Colonic mucosa (tissue), 4 donors: ENCODE measurements at places on chromosomes 5 and 9.
A peak's percentile ranks its signal among the peaks of the same experiment; 100 is the strongest.

- DNase-seq: peak; percentile 87
Observed at GRCh38 chr5:147310059-147310704, 75.4 kb downstream of the STK32A start.

DNA sequence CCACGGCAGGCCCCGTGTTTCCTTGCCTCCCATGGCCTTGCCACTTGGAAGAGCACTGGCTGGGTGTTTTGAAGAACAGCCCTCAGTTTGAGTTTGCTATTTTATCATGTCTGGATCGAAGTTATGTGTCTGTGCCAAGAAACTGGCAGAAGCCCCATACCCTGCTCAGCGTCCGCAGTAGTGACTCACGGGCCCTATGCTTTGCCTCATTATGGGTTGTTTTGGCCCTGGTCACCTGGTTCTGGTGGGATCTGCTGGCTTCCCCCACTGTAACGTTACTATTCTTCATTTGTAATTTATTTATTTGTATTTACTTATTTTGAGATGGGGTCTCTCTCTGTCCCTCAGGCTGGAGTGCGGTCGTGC is 42.3 kb upstream of the NKD2 start:
- no peak for DNase-seq

GRCh38 chr9:137987244-137988030 is 109.9 kb downstream of the CACNA1B start:
- no peak for DNase-seq

- DNase-seq: no peak
Observed at GRCh38 chr9:89576404-89576839, 28.4 kb upstream of the GADD45G start.

DNA sequence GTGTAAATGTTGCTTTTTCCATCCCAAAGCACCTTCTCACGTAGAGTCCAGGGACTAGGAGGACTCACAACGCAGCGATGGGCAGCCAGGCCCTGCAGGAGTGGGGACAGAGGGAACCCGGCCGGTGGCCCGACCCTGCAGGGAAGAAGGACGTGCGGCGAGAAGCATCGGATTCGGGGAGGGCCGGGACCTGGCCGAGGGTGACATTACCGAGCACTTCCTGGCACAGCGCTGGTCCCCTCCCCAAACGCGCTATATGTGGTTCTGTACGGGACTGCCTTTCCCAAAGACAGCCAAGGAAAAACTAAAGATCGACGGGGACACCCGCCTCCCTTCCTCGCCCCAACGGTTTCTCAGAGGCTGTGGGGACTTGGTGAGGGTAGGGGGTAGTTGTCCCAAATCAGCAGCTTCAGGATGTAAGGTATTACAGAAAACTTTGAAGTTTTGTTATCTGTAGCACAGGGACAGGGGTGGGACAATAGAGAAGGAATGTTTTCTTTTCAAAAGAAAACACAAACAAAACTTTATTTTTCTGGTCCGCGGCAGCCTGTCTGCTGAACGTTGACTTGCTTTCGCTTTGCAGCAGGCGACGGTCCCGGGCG is 887 bp upstream of the MAP3K1 start:
- peak; percentile 58 for DNase-seq

- no peak for DNase-seq
Observed at GRCh38 chr9:78549711-78550110, 252.8 kb downstream of the PSAT1 start.

DNA sequence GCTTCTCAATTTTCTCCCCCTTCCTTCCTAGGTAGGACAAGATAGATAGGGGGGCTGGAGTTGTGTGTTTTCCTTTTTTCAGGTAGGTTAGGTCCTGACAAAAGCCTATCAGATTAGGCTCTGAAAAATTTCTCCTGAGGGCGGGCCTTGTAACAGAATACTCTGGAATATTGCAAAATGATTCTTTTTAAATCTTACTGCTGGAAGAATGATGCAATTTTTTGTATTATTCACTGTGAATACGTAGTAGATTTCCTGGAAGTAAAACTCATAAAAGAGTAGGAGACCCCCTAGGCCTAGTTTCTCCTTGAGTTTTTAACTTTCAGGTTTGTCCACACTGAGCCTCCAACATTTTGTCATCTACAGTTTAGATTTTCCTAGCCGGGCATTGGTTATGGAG is 1701.8 kb downstream of the EFNA5 start:
- DNase-seq: no peak

- DNase-seq: no peak
Observed at GRCh38 chr9:120442308-120442995, 137.5 kb downstream of the CDK5RAP2 start.

GRCh38 chr5:140216478-140217074 is 41.6 kb downstream of the CYSTM1 start:
- DNase-seq: peak; percentile 56

DNA sequence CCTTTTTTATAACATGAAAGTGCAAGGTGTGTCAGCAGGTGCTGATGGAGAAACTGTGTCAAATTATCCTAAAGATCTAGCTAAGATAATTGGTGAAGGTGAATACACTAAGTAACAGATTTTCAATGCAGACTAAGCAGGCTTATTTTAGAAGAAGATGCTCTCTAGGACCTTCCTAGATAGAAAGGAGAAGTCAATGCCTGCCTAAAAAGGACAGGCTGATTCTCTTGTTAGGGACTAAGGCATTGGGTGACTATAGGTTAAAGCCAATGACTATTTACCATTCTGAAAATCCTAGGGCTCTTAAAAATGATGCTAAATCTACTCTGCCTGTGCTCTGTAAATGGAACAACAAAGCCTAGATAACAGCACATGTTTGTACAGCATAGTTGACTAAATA is 1682.4 kb downstream of the MAT2B start:
- no peak for DNase-seq

DNA sequence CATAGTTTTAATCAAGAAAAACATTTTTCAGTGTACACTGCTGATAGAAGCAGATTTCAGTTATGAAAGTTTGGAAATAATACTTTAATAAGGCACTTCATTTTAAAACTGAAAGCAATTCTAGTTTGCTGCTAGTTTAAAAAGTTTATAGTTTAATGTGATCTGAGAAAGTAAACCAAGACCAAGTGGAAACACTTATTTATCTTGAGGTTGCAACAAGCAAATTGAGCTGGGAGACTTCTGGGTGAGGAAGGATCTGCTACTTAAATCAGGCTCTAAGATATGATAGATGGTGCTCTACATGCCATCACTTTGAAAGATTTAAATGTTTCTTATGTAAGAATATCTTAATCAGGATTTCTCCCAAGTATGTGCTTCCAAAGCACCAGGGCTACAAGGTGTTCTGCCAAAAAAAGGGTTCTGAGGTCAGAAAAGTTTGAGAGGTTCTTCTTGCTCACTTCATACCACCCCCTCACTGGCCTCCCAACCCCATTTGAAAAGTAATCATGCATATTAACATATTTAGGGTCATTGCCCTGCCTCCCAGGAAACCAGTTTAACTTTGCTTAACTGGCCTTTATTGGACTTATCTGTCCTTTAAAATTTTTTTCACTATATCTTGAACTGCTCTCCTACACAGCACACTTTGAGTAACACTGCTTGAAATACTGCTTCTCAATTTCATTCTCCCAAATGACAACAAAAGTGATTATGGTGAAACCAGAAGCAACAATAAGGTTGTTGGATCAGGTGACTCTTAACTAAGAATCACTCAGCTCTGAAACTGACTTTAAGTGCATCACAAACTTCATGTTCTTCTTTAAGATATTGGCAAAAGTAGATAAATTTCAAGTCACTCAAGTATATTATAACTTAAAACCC is 15.5 kb downstream of the SLC44A1 start:
- DNase-seq: no peak
